ENCODE measurements at places on chromosomes 11 and 22.

- no peaks in the 10 kb centered on the region for H3K36me3 ChIP-seq
- DNase-seq = no peak
- H3K27me3 ChIP-seq = 0 out of 2 replicates have a peak, but pooled peaks cover 2% of the 10 kb centered on the region
- H3K4me1 ChIP-seq = no peaks in the 10 kb centered on the region
- H3K4me3 ChIP-seq = no peak overlapping the region
Measured at GRCh38 chr11:7341551-7341950, 89.8 kb downstream of the SYT9 start.

DNA sequence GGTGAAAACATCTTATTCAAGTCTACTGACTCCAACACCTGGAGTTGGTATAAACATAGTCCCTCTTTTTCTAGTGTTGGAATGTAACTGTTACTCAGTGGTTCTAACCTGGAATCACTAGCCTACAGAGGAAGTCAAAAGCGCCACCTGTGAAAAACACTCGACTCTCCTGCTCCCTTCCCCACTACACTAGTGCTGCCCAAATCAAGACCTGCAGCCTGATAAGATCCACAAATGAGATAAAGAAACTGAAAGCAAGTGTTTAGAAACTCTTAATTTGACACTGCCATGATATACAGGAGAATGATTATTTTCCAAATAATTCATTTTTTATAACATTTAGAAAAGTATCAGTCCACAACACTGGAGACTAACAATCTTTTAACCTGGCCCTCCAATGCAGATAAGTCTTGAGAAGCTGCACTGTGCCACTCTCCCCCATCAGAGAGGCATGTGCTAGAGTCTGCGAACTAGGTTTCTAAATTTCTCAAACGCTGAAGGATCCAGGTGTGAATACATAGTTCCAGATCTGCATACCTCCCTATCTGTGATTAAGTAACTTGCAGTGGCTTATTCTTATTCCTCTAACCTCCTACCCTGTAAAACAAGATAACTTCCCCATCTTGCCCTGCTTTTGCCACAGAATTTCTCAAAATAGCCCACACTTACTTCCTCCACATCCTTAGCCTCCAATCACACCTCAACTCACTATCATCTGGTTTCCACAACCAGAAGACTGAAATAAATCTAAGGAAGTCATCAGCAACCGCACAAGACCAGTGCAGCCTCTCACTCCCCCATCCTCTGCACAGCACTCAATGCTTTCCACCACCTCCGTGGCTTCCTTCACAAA is 88.1 kb downstream of the RRAS2 start:
- H3K36me3 ChIP-seq = peaks cover 76% of the 10 kb centered on the region
- no peaks in the 10 kb centered on the region for H3K4me1 ChIP-seq
- no peaks in the 10 kb centered on the region for H3K27me3 ChIP-seq
- DNase-seq = no peak
- H3K27ac ChIP-seq = no peak overlapping the region

DNA sequence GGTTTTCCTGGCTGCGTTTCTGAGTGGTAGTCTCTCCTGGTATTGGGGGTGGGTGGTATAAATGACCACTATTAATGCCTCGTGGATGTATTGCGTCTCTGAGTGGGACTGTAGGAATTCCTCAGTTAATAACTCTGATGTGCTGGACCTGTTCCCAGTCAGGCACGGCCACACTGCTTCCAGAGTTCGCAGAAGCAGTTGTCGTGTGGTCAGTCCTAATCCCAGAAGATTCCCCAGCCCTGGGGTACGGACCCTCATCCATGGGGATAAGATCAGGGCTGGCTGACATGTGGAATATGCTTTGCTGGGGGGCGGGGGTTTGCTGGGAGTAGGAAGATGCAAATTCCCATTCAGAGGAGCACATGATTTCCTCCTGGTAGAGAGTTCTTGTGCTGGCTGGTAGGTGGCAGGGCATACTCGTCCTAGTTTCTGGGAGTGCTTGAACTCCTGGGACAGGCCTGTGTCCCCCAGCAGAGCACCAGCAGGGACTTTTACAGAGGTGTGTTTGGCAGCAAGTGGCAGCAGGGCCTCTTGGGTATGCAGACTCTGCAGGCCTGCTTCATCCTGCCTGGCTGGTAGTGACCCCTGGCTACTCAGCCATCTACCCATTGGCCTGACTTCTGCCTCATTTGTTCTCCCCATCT is 157.4 kb downstream of the NAV2 start:
- H3K36me3 ChIP-seq = no peaks in the 10 kb centered on the region
- H3K27me3 ChIP-seq = no peaks in the 10 kb centered on the region
- H3K27ac ChIP-seq = no peak overlapping the region
- peaks cover 19% of the 10 kb centered on the region for H3K4me1 ChIP-seq
- no peak for DNase-seq

- H3K36me3 ChIP-seq = no peaks in the 10 kb centered on the region
- no peaks in the 10 kb centered on the region for H3K4me1 ChIP-seq
- H3K27me3 ChIP-seq = peaks cover 17% of the 10 kb centered on the region
- no peak overlapping the region for H3K4me3 ChIP-seq
- no peak for DNase-seq
- no peak overlapping the region for H3K27ac ChIP-seq
Measured at GRCh38 chr11:1691878-1692707, 4.9 kb upstream of the KRTAP5-6 start.

DNA sequence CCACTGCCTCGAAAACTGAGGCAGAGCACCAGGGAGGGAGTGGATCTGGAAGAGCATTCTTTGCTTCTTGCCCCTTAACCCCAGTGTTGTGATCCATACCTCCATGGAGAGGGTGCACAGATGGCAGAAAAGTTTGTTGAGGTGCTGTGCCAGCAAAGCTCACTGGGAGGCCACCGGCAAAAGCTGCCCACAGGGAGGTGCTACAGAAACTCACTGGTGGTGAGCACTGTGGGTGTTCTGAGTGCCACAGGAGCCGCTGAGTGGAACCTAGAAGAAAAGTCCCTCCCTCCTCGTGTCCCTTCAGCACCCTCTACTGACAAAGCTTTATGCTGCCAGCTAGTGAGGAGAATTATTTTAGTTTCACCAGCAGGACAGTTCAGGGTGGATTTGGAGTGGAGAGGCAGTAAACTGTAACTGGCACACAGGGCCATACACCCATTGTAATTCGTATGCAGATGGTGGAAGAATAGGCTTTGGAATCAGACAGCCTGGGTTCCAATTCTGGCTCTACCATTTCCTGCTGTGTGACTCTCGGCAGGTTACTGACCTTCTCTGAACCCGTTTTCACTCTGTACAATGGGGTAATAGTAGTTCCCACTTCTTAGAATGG is 84.6 kb downstream of the SWAP70 start:
- H3K27ac ChIP-seq = 0 out of 2 replicates have a peak overlapping the region, but pooled peaks have one; percentile 21
- no peak overlapping the region for H3K4me3 ChIP-seq
- no peaks in the 10 kb centered on the region for H3K27me3 ChIP-seq
- peaks cover 21% of the 10 kb centered on the region for H3K36me3 ChIP-seq
- H3K4me1 ChIP-seq = peaks cover 24% of the 10 kb centered on the region

GRCh38 chr22:37220543-37220981 is 8.3 kb upstream of the SSTR3 start:
- no peak for DNase-seq
- H3K27ac ChIP-seq = no peak overlapping the region
- H3K27me3 ChIP-seq = peaks cover 11% of the 10 kb centered on the region
- no peak overlapping the region for H3K4me3 ChIP-seq

DNA sequence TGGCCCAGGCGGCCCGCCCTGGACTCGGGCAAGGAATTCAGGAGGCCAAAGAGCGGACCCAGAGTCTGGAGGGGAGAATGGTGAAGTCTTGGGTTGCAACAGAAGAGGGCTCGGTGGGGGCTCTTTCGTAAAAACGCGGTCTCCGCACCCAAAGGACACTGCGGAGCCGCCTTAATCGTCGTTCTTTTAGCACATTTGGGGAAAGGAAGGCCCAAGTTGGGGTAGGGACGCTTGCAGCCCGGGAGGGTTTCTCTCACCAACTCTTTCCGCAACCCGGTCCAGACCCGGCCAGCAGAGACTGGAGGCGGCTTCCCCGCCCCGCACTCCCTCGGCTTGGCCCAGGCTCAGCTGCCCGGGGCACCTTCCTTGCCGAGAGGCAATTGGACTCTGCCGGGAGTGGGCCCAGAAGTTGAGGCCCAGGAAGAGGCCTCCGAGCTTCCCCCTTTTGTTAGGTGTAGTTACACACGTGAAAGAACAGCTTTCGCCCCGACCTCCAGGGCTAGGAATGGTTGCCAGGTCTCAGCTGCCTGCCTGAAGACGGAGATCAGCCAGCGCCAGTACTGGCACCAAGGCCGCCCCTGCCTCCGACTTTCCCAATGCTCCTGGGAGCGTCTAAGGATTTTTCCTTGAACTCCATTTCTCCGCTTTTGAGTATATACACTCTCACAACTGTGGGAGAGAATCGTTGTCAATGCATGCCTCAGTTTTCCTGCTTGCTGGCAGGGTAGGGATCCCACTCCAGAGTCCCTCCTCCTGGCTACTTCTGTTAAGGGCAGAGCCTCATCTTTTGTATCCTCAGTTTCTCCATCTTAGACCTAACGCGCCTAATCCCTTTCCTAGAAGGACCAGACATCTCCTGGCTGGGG is 3.7 kb downstream of the ALX4 start:
- DNase-seq = no peak
- H3K36me3 ChIP-seq = no peaks in the 10 kb centered on the region
- peak overlapping the region; percentile 43 for H3K4me3 ChIP-seq
- H3K27me3 ChIP-seq = peaks cover 84% of the 10 kb centered on the region
- no peak overlapping the region for H3K27ac ChIP-seq

- H3K36me3 ChIP-seq = no peaks in the 10 kb centered on the region
- DNase-seq = no peak
- H3K4me3 ChIP-seq = no peak overlapping the region
Measured at GRCh38 chr11:88590361-88590760, 252.8 kb upstream of the CTSC start.

- H3K27ac ChIP-seq = no peak overlapping the region
- H3K4me1 ChIP-seq = no peaks in the 10 kb centered on the region
- peak; percentile 59 for DNase-seq
Measured at GRCh38 chr11:132312701-132313111, 942.3 kb downstream of the NTM start.

DNA sequence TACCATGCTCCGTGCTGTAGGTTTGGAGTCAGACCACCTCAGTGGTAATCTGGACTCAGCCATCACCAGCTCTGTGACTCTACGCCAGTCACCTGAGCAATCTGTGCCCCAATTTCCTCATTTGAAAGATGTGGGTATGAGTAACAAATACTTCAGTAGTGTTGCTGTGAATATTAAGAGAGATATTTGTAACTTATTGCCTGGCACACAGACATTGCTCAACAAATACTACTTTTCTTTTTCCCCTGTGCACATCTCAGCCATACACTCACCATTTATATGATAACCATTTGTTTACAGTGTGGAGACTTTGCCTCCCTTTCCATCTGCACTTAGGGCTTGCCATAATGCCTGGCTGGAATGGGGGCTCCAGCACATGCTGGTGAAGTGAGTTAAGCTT is 89.7 kb upstream of the CLPB start:
- no peaks in the 10 kb centered on the region for H3K27me3 ChIP-seq
- no peak overlapping the region for H3K4me3 ChIP-seq
- H3K36me3 ChIP-seq = no peaks in the 10 kb centered on the region
- peak overlapping the region; percentile 60 for H3K27ac ChIP-seq

DNA sequence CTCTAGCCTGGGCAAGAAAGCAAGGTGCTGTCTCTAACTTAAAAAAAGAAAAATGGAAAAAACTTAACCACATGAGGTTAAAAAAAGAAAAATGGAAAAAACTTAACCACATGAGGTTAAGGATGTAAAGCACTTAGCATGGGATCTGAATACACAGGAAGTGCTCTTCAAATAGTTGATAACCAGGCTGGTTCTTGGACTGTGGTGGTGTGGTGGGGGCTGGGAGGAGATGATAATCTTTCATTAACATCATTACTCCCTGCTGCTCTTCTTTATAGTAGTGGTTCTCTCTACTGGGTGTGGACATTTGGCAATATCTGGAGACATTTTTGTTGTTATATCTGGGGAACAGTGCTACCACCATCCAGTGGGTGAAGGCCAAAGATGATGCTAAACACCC is 88.4 kb downstream of the TTC17 start:
- H3K36me3 ChIP-seq = peaks cover 69% of the 10 kb centered on the region
- H3K27ac ChIP-seq = no peak overlapping the region
- no peak for DNase-seq
- no peaks in the 10 kb centered on the region for H3K4me1 ChIP-seq
- H3K4me3 ChIP-seq = no peak overlapping the region

GRCh38 chr11:17244046-17244445 is 32.5 kb upstream of the NUCB2 start:
- H3K27ac ChIP-seq = no peak overlapping the region
- no peaks in the 10 kb centered on the region for H3K4me1 ChIP-seq
- no peaks in the 10 kb centered on the region for H3K27me3 ChIP-seq
- H3K36me3 ChIP-seq = no peaks in the 10 kb centered on the region
- no peak for DNase-seq
